ENCODE measurements at places on chromosomes 13 and 19.
A peak's percentile ranks its signal among the peaks of the same experiment; 100 is the strongest.

GRCh38 chr19:900302-901111 lies 7.2 kb downstream of the RNU6-9 start:
- ATAC-seq: peak; percentile 60

DNA sequence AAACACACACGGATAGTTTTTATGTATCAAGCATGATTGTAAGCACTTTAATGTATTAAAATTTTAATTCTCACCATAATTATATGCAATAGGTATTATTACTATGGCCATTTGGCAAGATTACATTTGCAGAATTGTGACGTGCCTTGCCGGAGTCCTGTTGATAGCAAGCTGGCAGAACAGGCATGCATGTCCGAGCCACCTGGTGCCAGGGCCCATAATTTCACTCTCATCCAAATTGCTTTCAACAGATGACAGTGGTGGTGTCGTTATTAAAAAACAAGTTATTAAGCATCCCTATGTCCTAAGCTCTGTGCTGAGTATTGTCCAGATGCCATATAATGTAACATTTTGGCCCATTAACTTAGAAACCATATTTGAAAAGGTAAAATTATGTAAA lies 374.3 kb downstream of the FOXO1 start:
- no peak for ATAC-seq

GRCh38 chr13:19759669-19760068 lies 23.1 kb downstream of the PSPC1 start:
- no peak for ATAC-seq

DNA sequence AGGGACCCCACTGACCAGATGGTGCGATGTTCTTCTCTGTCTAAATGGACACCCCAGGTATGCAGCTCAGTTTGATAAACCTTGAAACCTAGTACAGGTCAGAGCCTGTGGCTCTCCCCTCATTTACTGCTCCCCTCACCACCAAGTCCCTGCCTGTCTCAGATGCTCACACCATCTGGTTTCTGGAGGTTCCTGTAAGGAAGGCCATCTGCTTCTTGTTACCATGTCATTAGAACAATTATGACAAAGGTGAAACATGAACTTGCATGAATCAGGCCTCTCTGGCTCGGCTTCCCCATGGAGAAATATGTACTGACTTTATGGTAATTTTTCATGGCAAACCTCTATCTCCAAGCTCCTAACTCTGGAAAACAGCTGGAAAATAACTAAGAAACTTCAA lies 965.7 kb downstream of the UQCRFS1 start:
- no peak for ATAC-seq

DNA sequence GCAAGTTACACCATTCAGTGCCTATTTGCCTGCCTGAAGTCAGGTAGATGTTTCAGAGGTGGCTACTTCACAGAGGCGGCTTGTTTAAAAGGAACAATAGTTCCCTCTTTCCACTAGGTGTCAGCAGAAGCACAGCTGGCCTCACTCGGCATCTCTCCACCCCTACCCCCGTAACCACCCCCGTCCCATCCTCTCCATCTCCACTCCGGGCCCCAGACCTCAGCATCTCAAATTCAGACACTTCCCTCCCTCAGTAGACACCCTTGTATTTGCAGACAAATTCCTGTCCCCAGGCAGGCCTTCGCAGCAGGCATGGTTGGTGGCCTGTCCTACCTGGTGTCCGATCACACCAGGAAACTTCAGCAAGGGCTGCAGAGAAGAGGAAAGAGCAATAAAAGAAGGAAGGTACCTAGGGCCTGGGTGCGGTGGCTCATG lies 9.1 kb upstream of the DPP9 start:
- ATAC-seq: peak; percentile 96

GRCh38 chr19:18292462-18292809 lies 11.0 kb upstream of the JUND start:
- ATAC-seq: no peak

DNA sequence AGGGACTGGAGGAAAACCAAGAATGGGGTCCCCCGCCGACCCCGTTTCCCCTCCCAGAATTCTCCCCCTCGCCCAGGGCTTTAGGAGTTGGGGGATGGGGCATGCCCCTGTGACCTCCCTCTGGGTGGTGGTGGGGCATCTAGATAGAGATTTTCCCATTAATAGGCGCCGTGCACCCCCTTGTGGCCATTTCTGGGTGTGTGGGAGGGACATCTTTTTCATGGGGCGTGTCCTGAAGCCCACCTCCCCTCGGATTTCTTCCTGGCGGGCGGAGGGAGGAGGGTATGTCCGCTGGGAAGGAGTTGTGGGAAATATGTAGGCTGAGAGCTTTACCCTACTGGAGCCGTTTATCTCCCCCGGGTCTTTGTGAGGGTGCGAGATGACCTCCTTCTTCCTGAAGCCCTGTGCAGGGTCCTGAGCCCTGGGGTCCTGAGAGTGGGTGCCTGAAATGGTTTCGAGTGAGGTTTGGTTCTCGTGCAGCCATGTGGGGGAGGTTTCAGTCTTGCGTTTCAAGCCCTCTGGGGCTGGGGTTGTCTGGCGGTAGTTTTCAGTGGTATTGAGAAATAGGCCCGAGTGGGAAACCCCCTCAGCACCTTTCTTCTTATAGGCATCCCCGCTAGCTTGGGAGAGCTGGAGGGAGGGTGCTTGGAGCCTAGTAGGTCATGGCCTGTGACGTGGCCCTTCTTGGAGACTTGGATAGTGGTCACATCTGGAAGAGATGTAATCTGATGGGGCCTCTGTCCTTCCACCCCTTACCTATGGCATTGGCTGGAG lies 1.0 kb downstream of the PRMT1 start:
- ATAC-seq: peak; percentile 25

DNA sequence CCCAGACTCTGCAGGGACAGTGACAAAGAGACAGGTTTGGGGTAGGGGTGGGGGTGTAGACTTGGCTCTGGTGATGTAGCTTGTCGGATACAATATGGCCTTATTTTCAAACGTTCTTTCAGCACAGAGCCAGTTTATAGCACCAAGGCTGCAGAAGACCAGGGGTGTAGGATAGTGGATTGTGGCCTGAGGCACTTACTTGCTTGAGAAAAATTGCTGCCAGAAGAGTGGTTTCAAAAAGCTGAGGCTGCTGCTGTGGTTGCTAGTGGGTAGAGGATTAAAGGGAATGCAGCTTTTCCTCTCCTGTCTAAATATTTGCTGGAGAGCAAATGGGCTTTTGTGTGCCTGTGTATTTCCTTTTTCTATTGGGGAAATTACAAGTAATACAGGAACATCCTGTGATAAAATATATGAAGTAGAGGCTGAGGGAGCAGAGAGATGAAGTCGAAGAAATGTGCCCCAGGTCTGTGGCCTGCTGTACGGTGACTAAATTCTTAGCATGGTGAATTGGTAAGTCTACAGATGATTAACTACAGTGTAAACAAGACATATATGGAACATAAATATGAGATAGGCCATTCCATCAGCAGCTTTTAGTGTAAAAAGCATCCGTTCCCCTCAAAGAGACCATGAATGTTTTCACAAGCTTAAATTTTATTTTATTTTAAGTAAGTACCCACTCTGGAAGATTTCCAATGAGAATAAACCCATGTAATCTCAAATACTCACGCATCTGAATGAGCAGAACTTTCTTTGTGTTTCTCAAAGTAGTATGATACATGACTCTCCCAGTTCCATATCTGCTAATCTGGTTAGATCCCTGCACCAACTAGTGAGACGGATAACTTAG lies 112.9 kb downstream of the LRCH1 start:
- ATAC-seq: peak; percentile 33

DNA sequence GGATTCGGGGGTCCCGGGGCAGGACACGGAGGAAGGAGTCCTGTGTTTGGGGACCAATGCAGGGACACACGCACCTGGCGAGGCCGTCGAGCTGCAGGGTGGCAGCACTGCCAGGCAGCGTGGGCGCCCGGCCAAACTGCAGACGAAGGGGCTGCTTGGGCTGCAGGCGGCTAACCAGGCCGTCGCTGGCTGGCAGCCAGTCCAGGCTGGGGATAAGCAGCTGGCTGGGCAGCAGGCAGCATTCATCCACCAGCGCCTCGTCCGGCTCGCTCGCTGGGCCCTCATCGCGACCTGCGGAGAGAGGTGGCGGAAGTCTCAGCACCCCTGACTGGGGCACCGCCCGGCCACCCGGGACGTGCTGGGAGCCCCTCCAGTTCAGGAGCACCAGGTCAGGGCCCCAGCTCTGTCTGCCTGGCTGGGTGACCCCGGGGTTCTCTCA lies 11.5 kb downstream of the CFD start:
- ATAC-seq: no peak

GRCh38 chr13:21576426-21576825 lies 27.5 kb downstream of the MICU2 start:
- ATAC-seq: no peak

GRCh38 chr19:35216833-35217648 lies 11.5 kb downstream of the FAM187B start:
- no peak for ATAC-seq

DNA sequence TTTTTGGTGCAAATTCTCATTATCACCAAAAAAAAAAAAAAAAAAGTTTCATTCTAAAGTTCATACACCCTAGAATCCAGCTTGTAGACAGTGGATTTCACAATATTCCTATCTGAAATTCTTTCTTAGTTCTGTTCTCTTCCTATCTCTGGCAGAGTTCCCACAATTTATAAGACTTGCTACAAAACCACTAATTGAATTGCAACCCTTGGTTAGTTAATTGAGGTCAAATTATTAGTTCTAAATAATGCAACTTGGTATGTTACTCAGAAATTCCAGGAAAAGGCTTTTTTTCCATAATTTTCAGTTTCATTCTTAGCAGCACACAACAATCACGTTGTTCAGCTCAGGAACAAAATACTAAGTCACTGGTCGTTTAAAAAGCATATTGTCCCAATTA lies 58.5 kb downstream of the SPATA13 start:
- no peak for ATAC-seq

DNA sequence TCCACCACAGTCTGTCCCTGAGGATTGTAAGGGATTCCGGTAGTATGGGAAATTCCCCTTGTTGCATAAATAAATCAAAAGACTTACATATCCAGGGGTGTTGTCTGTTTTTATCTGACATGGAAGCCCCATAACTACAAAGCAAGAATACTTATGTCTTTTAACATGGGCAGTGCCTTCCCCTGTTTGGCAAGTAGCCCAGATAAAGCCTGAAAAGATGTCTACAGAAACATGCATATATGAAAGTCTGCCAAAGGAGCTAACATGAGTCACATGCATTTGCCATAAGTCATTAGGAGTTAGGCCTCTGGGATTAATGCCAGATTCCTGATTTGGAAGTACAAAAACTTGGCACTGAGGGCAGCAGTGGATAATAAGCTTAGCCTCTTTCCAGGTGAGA lies 62.1 kb downstream of the ZNF737 start:
- ATAC-seq: no peak

DNA sequence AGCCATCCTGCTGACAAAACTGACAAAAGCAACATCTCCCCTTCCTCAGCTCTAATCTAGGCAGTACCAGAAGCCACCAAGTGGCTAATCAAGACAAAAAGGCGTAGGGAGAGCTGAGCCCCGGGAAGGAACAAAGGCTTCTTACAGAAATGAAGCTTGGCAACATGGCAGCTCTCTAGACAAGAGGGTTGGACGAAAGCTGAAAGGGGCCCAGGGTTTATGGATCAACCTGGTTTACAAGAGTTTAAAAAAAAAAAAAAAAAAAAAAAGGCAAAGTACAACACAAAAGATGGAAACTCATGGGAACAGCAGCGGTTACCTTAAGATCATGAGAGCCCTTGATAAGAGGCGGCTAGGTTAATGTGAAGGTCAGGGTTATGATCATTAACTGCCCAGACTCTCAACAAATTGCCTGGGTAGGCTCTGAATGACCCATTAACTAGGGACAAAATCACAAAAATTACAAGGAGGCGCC lies 14.0 kb downstream of the ZC3H4 start:
- no peak for ATAC-seq

- ATAC-seq: no peak
These were observed 659.9 kb downstream of the UQCRFS1 start for GRCh38 chr19:28553005-28553404.

DNA sequence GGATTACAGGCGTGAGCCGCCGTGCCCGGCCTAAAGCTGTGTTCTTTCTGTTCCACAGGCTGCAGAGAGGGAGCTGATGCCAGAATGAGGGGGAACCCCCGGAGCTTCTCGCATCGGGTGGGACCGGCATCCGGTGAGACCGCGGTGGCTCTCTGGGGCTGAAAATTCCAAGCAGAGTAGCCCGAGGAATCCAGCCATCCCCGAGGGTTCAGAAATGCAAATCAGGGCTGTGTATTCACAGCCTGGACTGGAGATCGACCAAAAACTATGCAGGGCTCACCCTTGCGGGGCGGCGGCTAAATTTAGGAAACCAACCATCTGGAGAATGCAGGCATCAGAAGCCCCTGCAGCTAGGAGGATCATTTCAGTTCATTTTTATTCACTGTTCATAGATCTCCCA lies 99.2 kb downstream of the GNG7 start:
- peak; percentile 9 for ATAC-seq

DNA sequence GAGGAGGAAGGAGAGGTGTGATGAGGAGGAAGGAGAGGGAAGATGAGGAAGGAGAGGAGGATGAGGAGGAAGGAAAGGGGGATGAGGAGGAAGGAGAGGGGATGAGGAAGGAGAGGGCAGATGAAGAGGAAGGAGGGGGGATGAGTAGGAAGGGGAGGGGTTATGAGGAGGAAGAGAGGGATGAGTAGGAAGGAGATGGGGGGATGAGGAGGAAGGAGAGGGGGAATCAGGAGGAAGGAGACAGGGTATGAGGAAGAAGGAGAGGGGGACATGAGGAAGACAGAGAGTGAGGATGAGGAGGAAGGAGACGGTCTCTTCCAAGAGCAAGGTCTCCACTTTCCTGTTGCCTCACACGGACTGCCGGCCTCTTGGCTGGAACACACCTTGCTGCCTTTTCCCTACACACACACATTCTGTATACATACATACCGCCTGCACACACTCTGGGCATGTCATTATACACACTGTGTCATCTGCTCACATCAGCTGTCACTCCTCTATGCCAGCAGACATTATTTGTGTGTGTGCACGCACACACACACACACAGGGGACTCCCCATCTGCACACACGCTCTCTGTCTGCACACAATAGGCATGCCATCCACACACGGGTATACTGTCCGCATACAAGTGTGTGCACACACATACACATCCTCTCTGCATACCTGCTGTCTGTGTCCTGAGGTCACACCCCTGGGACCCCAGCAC lies 11.1 kb upstream of the VSTM2B start:
- peak; percentile 64 for ATAC-seq

DNA sequence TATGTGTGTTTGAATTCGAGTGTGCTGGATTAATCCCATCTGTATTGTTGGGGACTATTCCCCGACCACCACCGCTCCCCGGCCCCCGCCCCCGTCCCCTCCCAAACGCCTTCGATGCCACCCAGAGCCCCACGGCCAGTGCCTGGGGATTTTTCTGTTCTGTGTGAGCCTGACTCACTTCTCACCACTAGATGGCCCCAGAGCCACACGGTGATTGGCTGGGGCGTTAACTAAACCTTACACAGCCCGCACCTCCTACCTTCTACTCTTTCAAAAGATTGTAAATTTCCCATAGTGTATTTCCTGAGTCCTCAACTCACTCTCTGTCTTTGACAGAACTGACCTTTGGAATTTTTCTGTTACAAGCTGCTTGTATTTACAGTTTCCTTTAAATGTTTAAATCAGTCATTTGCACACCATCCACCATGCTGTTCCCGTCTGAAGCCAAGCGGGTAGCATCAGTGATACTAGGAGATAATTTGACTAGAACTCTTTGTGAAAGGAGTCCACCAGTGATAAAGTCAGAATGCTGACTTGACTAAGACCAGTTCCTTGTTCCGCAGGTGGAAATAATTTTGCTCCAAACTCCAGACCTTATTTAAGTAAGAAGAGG lies 61.4 kb downstream of the RFX2 start:
- ATAC-seq: peak; percentile 98
